ENCODE measurements at places on chromosomes 6 and 20. TPM values are rescaled to one million over a fixed set of nuclear protein-coding genes. Genes with fewer than 3 reads are reported as not detected.

The MRPS18B gene
- 72.3 TPM for total RNA-seq

The ECT2L gene
- not detected for total RNA-seq

The CD93 gene
- 1.0 TPM for total RNA-seq

The BPIFB2 gene
- total RNA-seq: not detected

The RBM24 gene
- 0.29 TPM for total RNA-seq

The HECA gene
- total RNA-seq: 26.6 TPM

The TBC1D22B gene
- 8.8 TPM for total RNA-seq

The KCNK5 gene
- total RNA-seq: not detected

The TUBB2B gene
- 4.1 TPM for total RNA-seq

The TAF4 gene
- total RNA-seq: 6.0 TPM

The RHAG gene
- not detected for total RNA-seq

The OR2H2 gene
- not detected for total RNA-seq

The IL17A gene
- not detected for total RNA-seq

The TSPO2 gene
- not detected for total RNA-seq

The HRH3 gene
- not detected for total RNA-seq

The CTCFL gene
- not detected for total RNA-seq

The PARD6B gene
- 0.66 TPM for total RNA-seq

The FNDC11 gene
- total RNA-seq: 1.8 TPM

The KCNQ5 gene
- total RNA-seq: 0.87 TPM

The BTN1A1 gene
- total RNA-seq: not detected

The TREM2 gene
- total RNA-seq: 0.44 TPM

The SLC22A3 gene
- total RNA-seq: 0.58 TPM

The FRK gene
- total RNA-seq: 1.5 TPM

The C6orf52 gene
- total RNA-seq: 0.50 TPM

The CST2 gene
- total RNA-seq: not detected

The C6orf15 gene
- total RNA-seq: not detected

The CST4 gene
- total RNA-seq: not detected

The GABRR1 gene
- not detected for total RNA-seq

The USP49 gene
- 2.2 TPM for total RNA-seq

The NUP43 gene
- total RNA-seq: 16.9 TPM

The BLCAP gene
- total RNA-seq: 42.5 TPM
